ENCODE measurements at places on chromosomes 4 and X. TPM values are rescaled to one million over a fixed set of nuclear protein-coding genes. Genes with fewer than 3 reads are reported as not detected.

The TEX13D gene
- total RNA-seq, result not detected

The FMR1NB gene
- total RNA-seq, result not detected

The HTN3 gene
- total RNA-seq, result not detected

The RPS6KA6 gene
- under 0.01 TPM for total RNA-seq

The OCRL gene
- total RNA-seq, result 15.3 TPM

The GTPBP6 gene
- 54.3 TPM for total RNA-seq

The ADRA2C gene
- 2.2 TPM for total RNA-seq

The PDE5A gene
- total RNA-seq, result 85.3 TPM

The BANK1 gene
- 0.22 TPM for total RNA-seq

The GLOD5 gene
- not detected for total RNA-seq

The MAB21L2 gene
- total RNA-seq, result not detected

The RHOXF1 gene
- total RNA-seq, result not detected

The RAB40AL gene
- 0.66 TPM for total RNA-seq

The BEX5 gene
- total RNA-seq, result not detected

The ASB12 gene
- total RNA-seq, result not detected

The LNX1 gene
- 0.86 TPM for total RNA-seq

The PAGE5 gene
- not detected for total RNA-seq

The PSAPL1 gene
- not detected for total RNA-seq

The DCHS2 gene
- total RNA-seq, result not detected

The GPRIN3 gene
- 0.57 TPM for total RNA-seq

The TRIM61 gene
- total RNA-seq, result 2.7 TPM

The HPGD gene
- total RNA-seq, result not detected

The ZFP92 gene
- total RNA-seq, result under 0.01 TPM

The DNASE1L1 gene
- 59.4 TPM for total RNA-seq

The PTTG2 gene
- total RNA-seq, result not detected

The SOD3 gene
- total RNA-seq, result 18.9 TPM

The ANOS1 gene
- 1.1 TPM for total RNA-seq

The CXCL8 gene
- 429 TPM for total RNA-seq

The CFAP47 gene
- not detected for total RNA-seq

The NUDT6 gene
- 2.2 TPM for total RNA-seq

The HPSE gene
- 0.66 TPM for total RNA-seq

The MXRA5 gene
- 10.1 TPM for total RNA-seq

The STAP1 gene
- total RNA-seq, result not detected

The CBLL2 gene
- total RNA-seq, result not detected

The XIAP gene
- total RNA-seq, result 50.8 TPM

The RAP1GDS1 gene
- total RNA-seq, result 38.3 TPM

The ESX1 gene
- not detected for total RNA-seq

The SLC2A9 gene
- total RNA-seq, result 0.43 TPM

The ADD1 gene
- total RNA-seq, result 223 TPM

The SSX1 gene
- not detected for total RNA-seq

The LUZP4 gene
- not detected for total RNA-seq

The SEC24D gene
- total RNA-seq, result 177 TPM

The GAGE12H gene
- not detected for total RNA-seq

The MAGEA2B gene
- not detected for total RNA-seq

The REPS2 gene
- total RNA-seq, result 0.14 TPM

The TAF7L gene
- total RNA-seq, result 1.1 TPM

The RBM46 gene
- not detected for total RNA-seq

The FBXW7 gene
- total RNA-seq, result 65.6 TPM

The AFF2 gene
- 0.72 TPM for total RNA-seq

The KCNE5 gene
- 1.3 TPM for total RNA-seq

The FAM53A gene
- total RNA-seq, result 1.7 TPM

The PLK4 gene
- 0.66 TPM for total RNA-seq

The WWC2 gene
- 45.1 TPM for total RNA-seq

The GAK gene
- total RNA-seq, result 73.1 TPM
